ENCODE measurements at places on chromosomes 1 and 21. TPM values are rescaled to one million over a fixed set of nuclear protein-coding genes. Genes with fewer than 3 reads are reported as not detected.

The SLC16A4 gene
- 0.43 TPM for total RNA-seq

The RO60 gene
- 88.0 TPM for total RNA-seq

The COL8A2 gene
- total RNA-seq, result 2.4 TPM

The FALEC gene
- not detected for total RNA-seq

DNA sequence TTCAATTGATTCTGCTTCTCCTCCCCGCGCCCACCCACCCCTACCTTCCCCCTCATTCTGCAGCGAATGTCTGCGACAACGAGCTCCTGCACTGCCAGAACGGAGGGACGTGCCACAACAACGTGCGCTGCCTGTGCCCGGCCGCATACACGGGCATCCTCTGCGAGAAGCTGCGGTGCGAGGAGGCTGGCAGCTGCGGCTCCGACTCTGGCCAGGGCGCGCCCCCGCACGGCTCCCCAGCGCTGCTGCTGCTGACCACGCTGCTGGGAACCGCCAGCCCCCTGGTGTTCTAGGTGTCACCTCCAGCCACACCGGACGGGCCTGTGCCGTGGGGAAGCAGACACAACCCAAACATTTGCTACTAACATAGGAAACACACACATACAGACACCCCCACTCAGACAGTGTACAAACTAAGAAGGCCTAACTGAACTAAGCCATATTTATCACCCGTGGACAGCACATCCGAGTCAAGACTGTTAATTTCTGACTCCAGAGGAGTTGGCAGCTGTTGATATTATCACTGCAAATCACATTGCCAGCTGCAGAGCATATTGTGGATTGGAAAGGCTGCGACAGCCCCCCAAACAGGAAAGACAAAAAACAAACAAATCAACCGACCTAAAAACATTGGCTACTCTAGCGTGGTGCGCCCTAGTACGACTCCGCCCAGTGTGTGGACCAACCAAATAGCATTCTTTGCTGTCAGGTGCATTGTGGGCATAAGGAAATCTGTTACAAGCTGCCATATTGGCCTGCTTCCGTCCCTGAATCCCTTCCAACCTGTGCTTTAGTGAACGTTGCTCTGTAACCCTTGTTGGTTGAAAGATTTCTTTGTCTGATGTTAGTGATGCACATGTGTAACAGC lies 339.9 kb downstream of the NTNG1 start:
- H3K27ac ChIP-seq, result no peak overlapping the region
- H3K4me3 ChIP-seq, result no peak overlapping the region
- no peaks in the 10 kb centered on the region for H3K27me3 ChIP-seq
- no peak for DNase-seq
- no peaks in the 10 kb centered on the region for H3K36me3 ChIP-seq

- no peak overlapping the region for H3K4me3 ChIP-seq
- H3K27me3 ChIP-seq, result no peaks in the 10 kb centered on the region
- peaks cover 2% of the 10 kb centered on the region for H3K4me1 ChIP-seq
- no peaks in the 10 kb centered on the region for H3K36me3 ChIP-seq
- no peak overlapping the region for H3K27ac ChIP-seq
Observed at GRCh38 chr1:44077421-44077820, 41.2 kb upstream of the KLF17 start.

GRCh38 chr21:44058981-44059380 lies 46.9 kb downstream of the TRAPPC10 start:
- H3K27me3 ChIP-seq, result no peaks in the 10 kb centered on the region
- H3K36me3 ChIP-seq, result peaks cover 23% of the 10 kb centered on the region
- no peak overlapping the region for H3K27ac ChIP-seq
- no peaks in the 10 kb centered on the region for H3K4me1 ChIP-seq
- H3K4me3 ChIP-seq, result no peak overlapping the region
- no peak for DNase-seq

DNA sequence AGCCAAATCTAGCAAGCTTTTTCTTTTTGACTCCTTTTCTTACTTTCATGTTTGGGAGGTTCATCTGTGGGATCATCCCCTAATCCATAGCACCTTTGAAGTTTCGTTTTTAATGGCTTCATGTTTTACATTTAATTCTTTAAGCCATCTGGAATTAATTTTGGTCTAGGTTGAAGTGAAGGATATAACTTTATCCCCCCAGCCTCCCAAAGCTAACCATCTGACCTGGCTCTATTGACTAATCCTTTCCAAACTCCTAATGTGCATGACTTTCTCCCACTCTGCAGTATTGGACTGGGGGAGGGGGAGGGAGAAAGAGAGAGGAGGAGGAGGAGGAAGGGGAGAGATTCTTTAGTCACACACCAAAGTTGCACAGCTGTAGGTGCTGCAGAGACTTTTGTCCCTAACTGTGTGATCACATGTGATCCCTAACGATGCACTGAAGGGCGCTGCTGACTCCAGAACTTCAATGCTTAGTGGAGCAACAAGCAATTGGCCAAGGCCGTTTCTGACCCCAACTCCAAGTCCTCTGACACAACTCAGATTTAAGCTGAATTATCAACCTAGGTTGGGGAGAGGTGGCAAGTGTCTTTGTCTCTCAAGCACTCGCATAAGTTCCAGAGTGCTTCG lies 191.6 kb downstream of the HUNK start:
- no peak for DNase-seq
- H3K36me3 ChIP-seq, result no peaks in the 10 kb centered on the region
- H3K4me1 ChIP-seq, result no peaks in the 10 kb centered on the region
- no peak overlapping the region for H3K4me3 ChIP-seq
- H3K27me3 ChIP-seq, result no peaks in the 10 kb centered on the region

DNA sequence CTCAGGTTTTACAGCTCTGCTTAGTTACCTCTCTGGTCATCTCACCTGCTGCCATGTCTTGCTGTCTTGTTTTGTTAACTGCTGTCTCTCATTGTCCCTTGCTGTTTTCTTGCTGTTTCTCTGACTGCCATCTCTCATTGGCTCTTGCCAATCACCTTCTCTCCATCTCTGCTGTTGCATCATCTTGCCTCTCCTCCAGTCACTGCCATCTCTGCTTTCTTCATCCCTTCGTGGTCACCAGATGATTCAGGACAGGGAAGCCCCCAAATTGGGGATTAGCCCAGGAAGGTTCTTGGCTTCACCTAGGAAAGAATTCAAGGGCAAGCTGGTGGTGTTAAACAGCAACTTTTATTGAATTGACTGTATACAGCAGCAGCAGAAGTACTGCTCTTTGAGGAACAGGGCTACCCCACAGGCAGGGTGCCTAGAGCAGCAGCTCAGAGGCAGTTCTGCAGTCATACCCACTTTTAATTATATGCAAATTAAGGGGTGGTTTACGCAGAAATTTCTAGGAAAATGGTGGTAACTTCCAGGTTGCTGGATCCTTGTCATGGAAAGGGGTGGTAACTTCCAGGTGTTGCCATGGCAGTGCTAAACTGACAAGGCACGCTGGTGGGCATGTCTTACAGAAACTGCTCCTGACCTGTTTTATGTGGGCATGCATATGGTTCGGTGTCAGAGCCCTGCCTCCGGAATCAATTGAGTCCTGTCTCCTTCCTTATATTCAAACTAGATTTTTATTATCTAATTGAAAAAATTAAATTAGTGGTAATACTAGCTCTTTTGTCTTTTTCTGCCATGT lies 33.4 kb downstream of the SUCO start:
- no peak overlapping the region for H3K4me3 ChIP-seq
- H3K27ac ChIP-seq, result no peak overlapping the region
- H3K4me1 ChIP-seq, result no peaks in the 10 kb centered on the region

- H3K4me3 ChIP-seq, result no peak overlapping the region
- no peaks in the 10 kb centered on the region for H3K27me3 ChIP-seq
- no peak for DNase-seq
- no peak overlapping the region for H3K27ac ChIP-seq
- no peaks in the 10 kb centered on the region for H3K36me3 ChIP-seq
Observed at GRCh38 chr1:49340576-49340975, 563.9 kb upstream of the BEND5 start.

GRCh38 chr1:18957136-18957521 lies 653 bp upstream of the IFFO2 start:
- H3K36me3 ChIP-seq, result no peaks in the 10 kb centered on the region
- peaks cover 18% of the 10 kb centered on the region for H3K27me3 ChIP-seq
- peak overlapping the region; percentile 74 for H3K4me3 ChIP-seq
- H3K27ac ChIP-seq, result no peak overlapping the region
- no peak for DNase-seq
- peaks cover 3% of the 10 kb centered on the region for H3K4me1 ChIP-seq

DNA sequence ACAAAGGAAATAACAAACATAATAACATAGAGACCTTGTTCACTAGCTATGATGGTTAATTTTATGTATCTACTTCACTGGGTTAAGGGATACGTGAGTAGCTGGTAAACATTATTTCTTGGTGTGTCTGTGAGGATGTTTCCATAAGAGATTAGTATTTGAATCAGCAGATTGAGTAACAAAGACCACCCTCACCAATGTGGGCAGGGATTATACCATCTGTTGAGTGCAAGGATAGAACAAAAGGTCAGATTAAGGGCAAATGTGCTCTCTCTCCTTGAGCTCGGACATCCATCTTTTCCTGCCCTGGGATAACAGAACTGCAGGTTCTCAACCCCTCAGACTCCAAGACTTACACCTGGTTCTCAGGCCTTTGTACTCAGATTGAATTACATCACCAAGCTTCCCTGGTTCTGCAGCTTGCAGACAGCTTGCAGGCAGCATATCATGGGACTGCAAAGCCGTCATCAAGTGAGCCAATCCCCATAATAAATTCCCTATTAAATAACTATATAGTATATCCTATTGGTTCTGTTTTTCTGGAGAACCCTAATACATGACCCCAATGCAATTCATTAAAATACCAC lies 9.2 kb downstream of the SPATA6 start:
- 0 out of 2 replicates have a peak, but pooled peaks cover 2% of the 10 kb centered on the region for H3K4me1 ChIP-seq
- H3K27ac ChIP-seq, result no peak overlapping the region
- no peak for DNase-seq
- peaks cover 1% of the 10 kb centered on the region for H3K27me3 ChIP-seq
- no peaks in the 10 kb centered on the region for H3K36me3 ChIP-seq

DNA sequence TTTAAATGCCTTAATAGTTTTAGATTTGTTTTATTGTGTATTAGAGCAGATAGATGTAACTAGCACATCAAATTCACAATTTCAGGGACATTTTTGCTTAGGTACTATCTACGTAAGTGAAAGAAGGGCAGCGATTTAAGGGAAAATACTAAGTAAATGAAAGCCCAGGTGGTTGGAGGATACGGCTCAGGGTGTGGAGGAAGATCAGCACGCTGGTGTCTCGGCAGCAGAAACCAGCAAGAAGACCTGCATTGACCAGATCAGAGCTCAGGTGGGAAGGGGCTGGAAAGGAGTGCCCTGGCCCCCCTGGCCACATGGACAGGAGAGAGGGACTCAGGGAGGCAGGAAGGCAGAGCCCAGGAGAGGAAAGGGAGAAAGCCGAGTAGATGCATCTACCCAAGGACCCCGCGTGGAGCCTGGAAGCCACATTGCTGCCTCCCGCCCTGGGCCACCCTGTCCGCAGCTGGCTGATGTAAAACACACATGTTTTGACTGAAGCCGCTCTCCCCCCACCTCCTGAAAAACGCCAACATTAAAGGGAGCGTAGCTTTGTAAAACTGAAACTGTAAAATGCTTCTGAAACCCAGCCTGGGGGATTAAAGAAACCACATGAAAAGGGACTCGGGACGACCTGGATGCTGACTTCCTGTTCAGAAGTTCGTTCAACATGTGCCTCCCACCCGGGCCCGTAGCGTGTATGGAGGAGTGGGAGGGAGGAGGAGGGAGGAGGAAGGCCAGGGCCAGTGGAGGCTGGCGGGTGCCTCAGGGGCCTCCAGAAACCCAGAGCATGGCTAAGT lies 72.6 kb upstream of the TARDBP start:
- no peak overlapping the region for H3K4me3 ChIP-seq
- no peaks in the 10 kb centered on the region for H3K27me3 ChIP-seq
- no peak for DNase-seq
- no peak overlapping the region for H3K27ac ChIP-seq

DNA sequence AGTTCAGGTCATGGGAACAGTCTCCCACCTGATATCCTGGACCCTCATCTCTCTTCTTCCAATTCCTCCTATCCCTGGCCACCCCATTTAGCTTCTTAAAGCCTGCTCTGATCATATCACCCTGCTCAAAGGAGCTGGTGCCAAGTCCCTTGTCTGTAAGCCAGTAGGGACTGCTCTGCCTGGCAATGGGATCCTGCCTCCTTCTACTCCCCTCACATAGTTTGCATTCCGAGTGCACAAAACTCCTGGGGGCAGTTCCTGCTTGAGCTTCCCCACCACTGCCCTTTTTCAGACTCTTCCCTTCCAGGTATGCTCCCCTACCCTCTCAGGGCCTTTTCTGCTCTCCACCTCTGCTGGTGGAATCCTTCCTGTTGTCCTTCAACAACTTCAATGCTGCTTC lies 48.1 kb downstream of the NGF start:
- no peaks in the 10 kb centered on the region for H3K27me3 ChIP-seq
- no peak for DNase-seq
- no peak overlapping the region for H3K4me3 ChIP-seq
- H3K4me1 ChIP-seq, result no peaks in the 10 kb centered on the region
- H3K36me3 ChIP-seq, result no peaks in the 10 kb centered on the region
- no peak overlapping the region for H3K27ac ChIP-seq

DNA sequence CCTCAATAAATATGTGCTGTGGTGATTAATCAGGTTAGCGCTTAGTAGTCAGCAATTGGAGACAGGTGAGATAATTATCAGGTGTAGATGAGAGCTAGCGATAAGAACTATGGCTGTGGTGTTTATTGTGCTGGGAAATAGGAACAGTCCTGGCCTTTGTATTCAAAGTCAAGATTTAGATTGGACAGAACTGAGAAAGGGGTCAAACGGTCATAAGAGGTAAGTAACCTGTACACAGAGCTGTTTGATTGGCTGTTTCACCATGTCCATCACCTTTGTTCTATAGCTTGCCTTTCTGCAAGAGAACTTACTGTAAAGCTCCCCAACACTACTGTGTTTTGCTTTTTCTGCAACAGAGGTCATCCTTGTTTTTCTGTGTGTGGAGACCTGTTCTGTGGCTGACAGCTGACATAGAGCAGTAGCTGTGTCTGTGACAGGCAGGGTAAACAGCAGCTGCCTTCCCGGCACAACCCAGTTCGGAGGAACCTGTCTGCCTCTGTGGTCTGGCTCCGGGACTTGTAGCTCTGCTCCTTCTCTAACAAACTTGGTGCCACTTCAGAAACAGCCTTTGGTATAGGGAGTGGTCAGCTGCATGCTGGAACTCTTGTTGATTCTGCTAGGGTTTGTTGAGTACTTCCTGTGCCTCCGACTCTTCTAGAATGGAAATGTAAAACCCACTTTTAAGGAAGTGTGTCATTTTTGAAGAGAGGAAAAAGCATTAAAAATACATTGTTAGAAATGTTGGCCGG lies 21.1 kb upstream of the CDC42 start:
- no peaks in the 10 kb centered on the region for H3K4me1 ChIP-seq
- H3K27me3 ChIP-seq, result no peaks in the 10 kb centered on the region
- DNase-seq, result no peak
- no peaks in the 10 kb centered on the region for H3K36me3 ChIP-seq
- no peak overlapping the region for H3K27ac ChIP-seq

GRCh38 chr21:43779660-43780059 lies 3.6 kb upstream of the CSTB start:
- no peak overlapping the region for H3K4me3 ChIP-seq
- no peaks in the 10 kb centered on the region for H3K36me3 ChIP-seq
- DNase-seq, result no peak
- no peaks in the 10 kb centered on the region for H3K27me3 ChIP-seq

DNA sequence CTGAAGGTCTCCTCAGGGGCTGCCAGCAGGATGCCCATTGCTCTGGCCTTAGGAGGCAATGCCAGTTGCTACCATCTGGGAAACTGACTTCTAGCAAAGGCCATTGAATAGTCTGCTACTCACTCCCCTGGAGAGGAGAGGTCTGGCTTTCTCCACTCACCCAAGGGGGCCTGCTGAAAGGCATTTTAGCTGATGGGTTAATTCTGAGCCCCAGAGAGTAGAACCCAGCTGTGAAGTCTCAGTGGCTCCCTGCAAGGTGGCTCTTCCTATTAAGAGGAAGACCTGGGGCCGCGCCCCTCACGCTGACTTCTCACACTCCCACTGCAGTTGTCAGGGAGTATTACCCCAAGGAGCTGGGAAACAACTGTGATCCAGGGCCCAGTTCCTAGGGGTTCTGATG lies 213.3 kb upstream of the GALNT2 start:
- H3K36me3 ChIP-seq, result no peaks in the 10 kb centered on the region
- H3K4me1 ChIP-seq, result no peaks in the 10 kb centered on the region
- no peak overlapping the region for H3K4me3 ChIP-seq
- no peak overlapping the region for H3K27ac ChIP-seq
